GM12878 (cell line): ENCODE measurements at places on chromosomes 7 and 10. TPM values are rescaled to one million over a fixed set of nuclear protein-coding genes. Genes with fewer than 3 reads are reported as not detected.

GRCh38 chr10:61612009-61612408, 50.7 kb upstream of the CABCOCO1 start:
- DNase-seq = no peak

GRCh38 chr10:78455236-78455635, 421.6 kb downstream of the RPS24 start:
- DNase-seq = no peak

- DNase-seq = no peak
Observed at GRCh38 chr7:27187475-27188385, 2.7 kb upstream of the HOXA11 start.

GRCh38 chr10:121627876-121628581, 29.8 kb upstream of the FGFR2 start:
- DNase-seq = no peak

- no peak for DNase-seq
Observed at GRCh38 chr10:5514226-5514850, 10.4 kb upstream of the CALML3 start.

DNA sequence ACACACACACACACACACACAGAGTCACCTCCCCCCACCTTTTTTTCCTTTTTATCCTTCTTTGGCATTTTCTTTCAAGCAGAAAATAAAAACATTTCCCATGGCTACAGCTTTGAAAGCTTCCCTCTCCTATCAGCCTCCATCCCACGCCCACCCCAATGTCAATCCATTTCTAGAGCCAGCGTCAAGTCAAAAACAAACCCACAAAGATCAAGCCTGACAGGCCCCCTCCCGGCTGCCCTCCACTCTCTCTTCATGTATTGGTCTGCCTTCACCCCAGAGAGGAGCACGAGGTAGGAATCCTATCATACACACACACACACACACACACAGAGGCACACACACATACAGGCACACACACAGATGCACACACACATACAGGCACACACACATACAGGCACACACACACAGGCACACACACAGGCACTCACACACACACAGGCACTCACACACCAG, 8.0 kb upstream of the TNRC18 start:
- no peak for DNase-seq

DNA sequence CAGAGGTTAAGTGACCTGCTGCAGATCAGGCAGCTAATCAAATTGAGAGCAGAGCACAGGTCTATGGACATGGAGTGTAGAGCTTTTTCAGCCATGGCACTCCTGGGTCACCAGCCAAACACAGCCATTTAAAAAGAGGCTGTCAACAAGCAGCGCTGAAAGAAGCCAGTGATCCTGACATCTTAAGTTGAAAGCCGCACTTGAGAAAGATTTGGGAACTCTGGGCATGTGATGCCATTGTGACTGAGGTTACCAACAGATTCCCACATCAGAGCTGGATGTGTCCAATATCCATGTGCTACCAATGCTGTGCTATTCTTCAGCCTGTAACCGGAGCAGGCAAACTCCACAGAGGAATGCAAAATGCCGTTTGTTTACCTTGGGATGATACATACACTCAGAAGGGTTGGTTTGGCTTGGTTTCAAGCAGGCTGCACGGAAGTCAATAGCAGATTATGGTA, 56.2 kb upstream of the ABLIM1 start:
- DNase-seq = no peak

DNA sequence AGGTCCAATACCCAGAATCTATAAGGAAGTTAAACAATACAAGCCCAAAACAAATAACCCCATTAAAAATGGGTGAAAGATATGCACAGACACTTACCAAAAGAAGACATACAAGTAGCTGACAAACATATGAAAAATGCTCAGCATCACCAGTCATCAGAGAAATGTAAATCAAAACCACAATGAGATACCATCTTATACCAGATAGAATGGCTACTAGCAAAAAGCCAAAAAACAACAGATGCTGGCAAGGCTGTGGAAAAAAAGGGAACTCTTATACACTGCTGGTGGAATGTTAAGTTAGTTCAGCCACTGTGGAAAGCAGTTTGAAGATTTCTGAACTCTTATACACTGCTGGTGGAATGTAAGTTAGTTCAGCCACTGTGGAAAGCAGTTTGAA, 331.1 kb downstream of the KIF20B start:
- no peak for DNase-seq

DNA sequence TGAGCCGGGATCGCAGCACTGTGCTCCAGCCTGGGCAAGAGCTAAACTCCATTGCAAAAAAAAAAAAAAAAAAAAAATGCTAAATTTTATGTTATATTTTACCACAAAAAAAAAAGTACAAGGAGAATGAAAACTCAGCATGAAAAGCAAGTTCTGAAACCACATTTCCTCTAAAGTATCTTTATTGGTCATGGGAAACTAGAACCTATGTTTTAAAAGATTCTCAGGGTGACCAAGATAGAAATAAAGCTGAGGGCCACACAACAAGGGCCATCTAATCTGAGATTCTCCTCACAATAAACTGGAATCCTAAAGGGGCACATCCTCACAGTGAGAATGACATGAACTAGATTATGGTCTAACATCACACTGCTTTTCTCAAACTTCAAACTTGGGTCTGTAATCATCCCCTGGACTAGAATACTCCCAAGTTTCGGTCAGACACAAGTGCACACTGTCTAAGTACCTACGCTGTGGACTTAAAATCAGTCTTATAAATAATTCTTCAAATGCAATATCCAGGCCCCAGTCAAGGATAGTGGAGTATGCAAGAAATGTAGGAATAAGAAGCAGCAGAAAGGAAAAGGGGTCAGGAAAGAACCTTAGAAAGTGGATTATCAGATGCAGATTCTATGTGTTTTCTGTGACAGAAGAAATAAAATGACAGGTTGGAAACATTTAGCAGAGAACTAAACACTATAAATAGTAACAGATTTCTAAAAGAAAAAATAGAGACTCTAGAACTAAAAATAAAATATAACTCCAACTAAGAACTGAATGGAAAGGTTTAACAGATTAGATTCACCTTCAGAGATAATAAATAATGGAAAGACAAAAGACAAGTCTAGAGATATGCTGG, 49.9 kb downstream of the COA1 start:
- peak; percentile 48 for DNase-seq

DNA sequence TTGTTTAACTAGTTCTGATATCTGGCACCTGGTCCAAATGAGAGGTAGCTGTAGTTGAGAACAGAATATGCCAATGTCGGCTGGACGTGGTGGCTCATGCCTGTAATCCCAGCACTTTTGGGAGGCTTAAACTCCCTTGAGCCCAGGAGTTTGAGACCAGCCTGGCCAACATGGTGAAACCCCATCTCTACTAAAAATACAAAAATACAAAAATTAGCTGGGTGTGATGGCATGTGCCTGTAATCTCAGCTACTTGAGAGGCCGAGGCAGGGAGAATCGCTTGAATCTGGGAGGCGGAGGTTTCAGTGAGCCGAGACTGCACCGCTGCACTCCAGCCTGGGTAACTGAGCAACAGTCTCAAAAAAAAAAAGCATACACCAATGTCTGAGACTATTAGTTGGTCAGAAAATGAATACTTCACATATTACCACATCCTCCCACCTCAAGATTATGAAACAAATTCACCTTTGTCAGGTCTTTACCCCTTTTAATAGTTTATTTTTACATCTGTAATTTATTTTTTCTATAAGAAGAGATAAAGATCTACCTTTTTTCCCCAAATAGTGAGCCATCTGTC, 38.8 kb downstream of the EPC1 start:
- DNase-seq = no peak

- DNase-seq = no peak
Observed at GRCh38 chr7:38310591-38311101, 37.2 kb upstream of the TARP start.

DNA sequence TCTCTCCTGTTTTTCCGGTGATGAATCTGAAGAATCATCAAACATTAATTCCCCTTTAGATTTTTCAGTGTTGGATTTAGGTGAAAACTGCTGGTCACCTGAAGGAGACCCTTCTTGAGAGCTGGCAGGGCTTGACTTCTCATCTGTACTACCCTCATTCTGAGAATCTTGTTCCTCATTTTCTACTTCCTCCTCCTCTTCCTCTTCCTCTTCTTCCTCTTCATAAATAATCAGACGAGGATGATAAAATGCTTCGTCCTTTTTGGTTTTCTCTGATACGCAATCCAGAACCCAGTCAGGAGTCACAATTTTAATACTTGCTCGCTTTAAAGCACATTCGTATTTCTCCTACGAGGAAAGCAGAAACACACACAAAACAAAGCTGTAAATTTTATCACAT, 26.9 kb downstream of the PAXIP1 start:
- DNase-seq = no peak

- DNase-seq = no peak
Observed at GRCh38 chr10:14151571-14151970, 179.2 kb downstream of the FRMD4A start.

- DNase-seq = no peak
Observed at GRCh38 chr7:30331338-30331737, 46.9 kb downstream of the ZNRF2 start.

DNA sequence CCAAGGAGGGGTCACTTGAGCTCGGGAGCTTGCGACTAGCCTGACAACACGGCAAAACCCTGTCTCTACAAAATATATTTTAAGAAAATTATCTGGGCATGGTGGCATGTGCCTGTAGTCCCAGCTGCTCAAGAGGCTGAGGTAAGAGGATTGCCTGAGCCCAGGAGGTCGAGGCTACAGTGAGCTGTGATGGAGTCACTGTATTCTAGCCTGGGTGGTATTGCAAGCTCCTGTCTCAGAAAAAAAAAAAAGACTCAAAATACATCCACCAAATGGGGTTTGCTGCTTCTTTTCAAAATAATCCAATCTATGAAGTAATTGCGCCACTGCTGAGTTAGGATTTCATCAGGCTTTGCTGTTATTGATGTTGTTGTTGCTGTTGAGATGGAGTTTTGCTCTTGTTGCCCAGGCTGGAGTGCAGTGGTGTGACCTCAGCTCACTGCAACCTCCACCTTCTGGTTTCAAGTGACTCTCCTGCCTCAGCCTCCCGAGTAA, 11.1 kb upstream of the VIM start:
- DNase-seq = no peak

DNA sequence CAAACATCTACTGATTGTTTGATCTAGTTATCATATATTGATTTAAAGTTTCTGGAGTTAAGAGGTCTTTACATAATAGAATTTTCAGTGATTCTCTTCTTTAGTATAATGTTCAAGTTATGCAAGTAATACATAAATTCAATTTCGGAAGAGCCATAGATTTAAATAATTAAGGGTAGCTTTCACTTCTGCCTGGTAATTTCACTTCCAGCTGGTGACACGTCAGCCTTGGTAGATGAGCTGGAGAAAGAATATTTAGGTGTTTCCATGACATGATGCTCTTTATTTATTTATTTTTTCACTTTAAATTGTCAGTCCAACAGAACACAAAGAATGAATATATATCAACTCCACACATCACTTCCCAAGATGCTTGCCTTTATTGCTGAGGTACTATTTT, 5.2 kb upstream of the OTUD1 start:
- DNase-seq = no peak

DNA sequence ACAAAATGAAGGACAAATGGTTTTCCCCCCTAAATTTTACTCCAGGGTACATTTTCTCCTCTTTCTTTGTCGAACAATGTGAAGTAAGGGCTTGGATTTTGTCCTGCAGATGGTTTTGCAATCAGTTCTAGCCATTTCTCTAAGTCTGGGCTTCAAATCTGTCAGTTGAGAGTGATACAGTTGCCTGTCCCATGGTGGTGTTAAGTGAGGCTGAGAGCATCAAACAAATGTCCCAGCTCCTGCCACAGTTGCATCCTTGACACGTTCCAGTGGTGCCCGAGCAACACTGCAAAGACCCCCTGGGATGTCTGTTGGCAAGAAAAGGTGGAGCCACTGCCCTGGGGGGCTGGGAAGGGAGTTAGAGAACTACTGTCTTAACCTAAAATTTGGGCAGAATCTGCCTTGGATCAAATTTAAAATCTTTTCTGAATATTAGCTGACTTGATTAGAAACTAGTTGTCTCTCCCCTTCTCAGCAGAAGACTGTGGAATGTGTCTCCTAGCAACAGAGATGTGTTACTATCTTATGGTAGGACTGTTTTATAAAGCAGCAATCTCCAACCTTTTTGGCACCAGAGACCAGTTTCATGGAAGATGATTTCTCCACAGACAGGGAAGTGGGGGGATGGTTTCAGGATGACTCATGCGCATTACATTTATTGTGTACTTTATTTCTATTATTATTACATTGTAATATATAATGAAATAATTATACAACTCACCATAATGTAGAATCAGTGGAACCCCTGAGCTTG, 102.0 kb upstream of the STEAP1B start:
- no peak for DNase-seq

DNA sequence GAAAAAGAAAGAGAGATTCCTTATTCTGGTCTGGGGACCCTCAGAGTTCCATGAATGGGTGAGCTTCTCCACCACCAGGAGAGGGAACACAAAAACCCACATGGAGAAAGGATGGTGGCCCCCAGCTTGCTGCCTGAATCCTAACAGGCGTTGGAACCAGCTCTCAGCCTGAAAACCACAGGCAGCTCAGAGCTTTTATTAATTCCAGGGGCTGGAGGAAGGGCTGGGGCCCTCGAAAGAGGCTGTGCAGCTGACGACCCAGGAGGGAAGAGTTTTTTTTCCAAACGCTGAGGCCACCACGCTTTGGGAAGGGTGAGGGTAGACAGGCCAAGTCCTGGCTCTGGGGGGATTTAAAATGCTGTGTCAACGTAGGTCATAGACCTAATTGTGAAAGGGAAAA, 10.8 kb upstream of the ELN start:
- no peak for DNase-seq

DNA sequence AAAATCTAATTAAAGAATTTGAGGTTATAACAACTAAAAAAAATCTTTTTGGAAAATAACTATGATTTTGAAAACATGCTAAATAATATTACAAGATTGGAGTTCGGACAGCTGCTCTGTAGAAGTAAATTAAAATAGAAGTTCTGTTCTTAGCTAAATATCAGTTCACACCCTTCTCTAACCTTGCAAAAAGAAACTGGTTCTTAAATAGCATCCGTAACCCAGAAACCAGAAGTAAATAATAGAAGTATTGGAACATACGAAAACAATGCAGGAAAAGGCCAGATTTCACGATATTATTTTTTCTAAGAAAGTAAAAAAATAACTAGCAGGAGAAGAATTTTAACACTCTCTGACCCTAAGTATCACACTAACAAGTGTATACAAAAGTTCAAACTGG, 164.7 kb downstream of the PRKG1 start:
- no peak for DNase-seq

DNA sequence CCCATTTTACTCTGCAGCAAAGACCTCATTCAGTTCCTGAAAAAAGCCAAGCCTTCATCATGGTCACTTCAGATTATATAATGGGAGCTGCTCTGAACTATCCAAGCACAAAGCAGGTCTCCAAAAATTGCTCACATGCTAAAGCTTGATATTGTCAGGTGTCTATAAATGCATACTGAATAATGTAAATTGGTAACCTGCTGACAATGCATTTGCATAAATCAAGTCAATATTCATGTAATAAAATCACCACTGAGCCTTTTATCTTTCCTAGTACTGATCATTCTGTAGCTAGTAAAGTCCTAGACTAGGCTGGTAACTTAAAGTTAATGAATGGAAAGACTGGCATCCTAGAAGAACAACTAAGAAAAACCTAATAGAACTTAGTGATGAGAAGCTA, 188.3 kb downstream of the IMMP2L start:
- DNase-seq = no peak

GRCh38 chr10:83555264-83555663, 584.0 kb upstream of the GHITM start:
- peak; percentile 23 for DNase-seq

The FAM13C gene
- polyA plus RNA-seq = 0.18 TPM in 1 of 2 replicates, not detected in the other

The ADRA2A gene
- not detected in 2 replicates for polyA plus RNA-seq

The CREB5 gene
- 47.8 and 50.6 TPM in 2 replicates for polyA plus RNA-seq

The SOSTDC1 gene
- not detected in 2 replicates for polyA plus RNA-seq

The ADAM12 gene
- polyA plus RNA-seq = 0.03 TPM in 1 of 2 replicates, not detected in the other

The TAS2R4 gene
- polyA plus RNA-seq = 0.19 TPM in 1 of 2 replicates, not detected in the other

The HTRA1 gene
- 0.10 and 0.13 TPM in 2 replicates for polyA plus RNA-seq

The ZDHHC4 gene
- 42.3 and 43.1 TPM in 2 replicates for polyA plus RNA-seq

The NUTM2E gene
- not detected in 2 replicates for polyA plus RNA-seq
